ENCODE measurements at places on chromosomes 7 and 10.

DNA sequence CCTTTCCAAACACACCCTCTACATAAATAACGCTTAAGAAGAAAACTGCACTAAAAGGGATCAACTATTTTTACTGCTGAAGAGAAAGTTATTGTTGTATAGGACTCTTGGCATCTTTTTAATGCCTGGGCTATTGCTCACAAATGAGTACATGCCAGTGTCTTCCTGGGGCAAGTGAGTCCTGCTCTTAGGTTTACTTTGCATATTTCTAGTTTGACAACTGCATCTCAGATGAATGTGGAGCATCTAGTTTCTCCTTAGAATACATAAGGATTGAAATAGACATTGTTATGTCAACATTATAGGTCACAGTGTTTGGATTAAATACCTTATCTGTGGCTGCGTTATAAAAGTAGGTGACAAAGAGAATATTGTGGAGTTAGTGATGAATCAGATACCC is 44.5 kb downstream of the PSMC2 start:
- no peak for DNase-seq

GRCh38 chr10:107443326-107443725 is 278.8 kb upstream of the SORCS1 start:
- no peak for DNase-seq

DNA sequence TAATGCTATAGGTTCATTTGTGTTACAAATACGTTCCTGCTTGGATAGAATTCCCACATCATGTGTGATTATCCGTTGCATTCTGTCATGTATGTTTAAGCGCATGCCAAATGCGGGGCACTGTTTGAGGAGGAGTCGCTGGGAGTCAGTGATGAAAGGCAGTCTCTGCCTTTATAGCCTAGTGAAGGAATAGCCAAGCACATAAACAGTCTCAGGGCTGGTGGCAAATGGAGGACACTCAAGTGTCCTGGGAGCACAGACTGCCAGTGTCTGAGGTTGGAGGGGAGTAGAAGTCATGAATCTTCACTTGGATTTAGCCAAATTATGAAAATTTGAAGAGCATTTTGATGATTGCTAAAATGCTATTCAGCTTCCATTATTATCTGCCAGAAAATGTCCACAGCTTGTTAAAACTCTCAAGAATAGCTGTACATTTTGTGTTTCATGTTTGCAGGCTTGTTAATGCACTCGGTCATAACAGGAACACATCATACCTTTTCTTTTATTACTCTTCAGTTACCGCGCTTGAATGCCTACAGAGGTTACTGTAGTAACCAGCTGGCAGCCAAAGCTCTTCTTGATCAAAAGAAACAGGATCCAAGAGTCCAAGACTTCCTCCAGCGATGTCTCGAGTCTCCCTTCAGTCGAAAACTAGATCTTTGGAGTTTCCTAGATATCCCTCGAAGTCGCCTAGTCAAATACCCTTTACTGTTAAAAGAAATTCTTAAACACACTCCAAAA is 41.6 kb downstream of the NET1 start:
- no peak for DNase-seq

DNA sequence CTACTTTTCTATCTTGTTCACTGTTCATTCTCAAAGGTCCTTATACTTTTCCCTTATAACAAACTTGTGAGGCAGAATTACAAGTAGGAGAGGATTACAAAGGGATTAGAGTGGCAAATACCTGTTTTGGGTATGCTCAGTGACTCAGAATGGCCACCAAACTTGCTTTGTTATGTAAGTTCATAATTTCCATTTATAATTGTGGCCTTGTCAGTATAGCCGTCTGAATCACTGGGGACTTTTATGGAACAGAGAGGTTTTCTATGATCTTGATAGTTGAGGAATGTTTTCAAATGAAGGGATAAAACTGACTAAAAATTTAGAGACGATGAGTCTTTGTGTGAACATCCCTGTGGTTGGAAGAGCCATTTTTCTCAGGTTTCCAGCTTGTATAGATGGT is 116.2 kb downstream of the SND1 start:
- DNase-seq: no peak

- no peak for DNase-seq
Observed at GRCh38 chr10:29862923-29863614, 196.3 kb downstream of the JCAD start.

- peak; percentile 8 for DNase-seq
Observed at GRCh38 chr10:88039496-88040200, 176.2 kb downstream of the PTEN start.

- DNase-seq: no peak
Observed at GRCh38 chr7:128158370-128158769, 82.7 kb upstream of the LEP start.

Measured in muscle of leg (tissue), 16 donors.